ENCODE measurements at places on chromosomes 2 and 18.
A peak's percentile ranks its signal among the peaks of the same experiment; 100 is the strongest.

DNA sequence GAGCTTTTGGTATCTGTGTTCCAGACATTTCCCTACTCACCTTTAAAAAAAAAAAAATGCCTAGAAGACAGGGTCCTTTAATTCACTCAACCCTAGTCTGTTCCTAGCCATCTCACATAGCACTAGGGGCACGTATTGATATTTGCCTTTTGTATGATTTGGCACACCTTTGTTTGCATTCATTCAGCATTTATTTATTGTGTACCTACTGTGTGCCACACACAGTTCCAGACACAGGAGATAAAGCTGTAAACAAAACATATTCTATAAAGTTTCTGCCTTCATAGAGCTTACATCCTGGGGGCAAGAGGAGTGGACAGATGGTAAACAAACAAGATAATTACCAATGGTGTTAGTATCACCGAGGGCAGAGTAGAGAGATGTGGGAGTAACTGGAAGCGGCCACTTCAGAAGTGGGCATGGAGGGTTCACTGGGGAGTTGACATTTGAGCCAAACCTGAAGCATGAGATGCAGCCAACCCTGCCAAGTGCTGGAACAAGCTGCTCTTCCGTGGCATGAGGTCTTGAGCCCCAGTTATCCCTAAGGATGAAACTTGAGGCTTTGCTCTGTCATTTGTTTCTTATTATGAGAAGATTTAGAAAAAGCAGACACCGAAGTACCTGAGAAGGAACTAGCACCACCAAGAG lies 18.2 kb downstream of the MAPRE2 start:
- DNase-seq: no peak

GRCh38 chr2:69570474-69570873 lies 73.1 kb downstream of the AAK1 start:
- no peak for DNase-seq

DNA sequence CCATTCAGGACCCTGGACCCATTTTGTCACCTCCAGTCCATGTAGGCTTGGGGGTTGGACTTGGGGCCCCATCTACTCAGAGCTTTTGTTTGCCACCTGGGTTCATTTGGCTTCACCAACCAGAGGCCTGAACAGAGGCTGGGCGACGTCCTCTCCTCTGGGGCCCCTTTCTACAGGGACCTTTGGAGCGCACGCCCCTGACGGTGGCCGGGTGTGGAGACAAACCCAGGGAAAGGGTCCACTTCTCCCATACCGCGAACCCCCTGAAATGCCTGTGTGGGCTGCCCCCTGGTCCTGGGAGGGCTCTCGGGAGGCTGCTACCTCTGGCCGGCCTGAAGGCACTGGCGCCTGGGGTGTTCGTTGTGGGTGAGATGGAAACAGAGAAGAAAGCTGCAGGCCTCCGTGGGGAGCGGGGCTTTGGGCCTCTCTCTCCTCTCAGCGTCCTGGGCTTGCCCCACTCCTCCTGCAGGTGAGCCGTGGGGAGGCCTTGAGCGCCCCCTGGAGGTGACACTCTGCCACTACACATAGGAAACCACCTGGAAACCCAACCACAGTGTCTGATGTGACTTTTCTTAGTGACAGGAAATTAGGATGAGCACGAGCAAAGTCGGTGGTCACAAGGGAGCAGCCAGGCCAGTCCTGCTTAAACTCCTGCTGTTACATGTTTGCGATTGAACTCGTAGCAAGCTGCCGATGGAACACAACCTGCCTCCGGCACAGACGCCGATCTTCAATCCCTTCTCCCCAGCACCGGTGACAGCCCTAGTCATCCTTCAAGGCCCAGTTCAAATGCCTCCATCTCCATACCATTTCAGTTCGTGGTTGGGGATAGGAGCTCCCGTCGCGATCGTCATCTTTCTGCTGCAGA lies 12.0 kb upstream of the NTSR2 start:
- peak; percentile 62 for DNase-seq

DNA sequence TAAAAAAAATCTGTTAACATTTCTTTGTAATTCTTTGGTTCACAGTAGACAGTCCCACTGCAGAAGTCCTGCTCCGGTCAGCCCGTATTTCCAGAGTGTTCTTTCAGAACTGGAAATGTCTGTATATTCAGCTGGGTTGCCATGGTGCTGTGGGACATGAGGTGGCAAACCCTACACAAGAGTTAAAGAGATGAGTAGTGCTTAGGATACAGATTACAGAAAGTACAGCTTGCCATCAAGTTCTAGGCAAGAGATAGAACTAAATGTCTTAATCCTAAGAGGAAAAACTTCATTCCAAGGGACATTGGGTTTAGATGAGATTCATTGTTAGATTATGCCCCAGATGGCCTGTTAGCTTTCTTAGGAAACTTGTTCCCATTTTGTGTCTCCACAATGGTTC lies 60.1 kb downstream of the FMNL2 start:
- DNase-seq: no peak

GRCh38 chr2:128435576-128436478 lies 117.2 kb upstream of the HS6ST1 start:
- no peak for DNase-seq
